Activated T-helper 1 cell treated with anti-CD3 and anti-CD28 coated beads, Interleukin-12 subunit alpha, Interleukin-12 subunit beta, Interleukin-2, Interleukin-4 antibody, amounts not matched to agents 30 ng/mL and 10 ng/mL and 1 ng/mL, durations not matched to agents 14 hours and 24 hours and 36 hours (primary cell): ENCODE measurements at places on chromosomes 5 and 9. TPM values are rescaled to one million over a fixed set of nuclear protein-coding genes. Genes with fewer than 3 reads are reported as not detected.

DNA sequence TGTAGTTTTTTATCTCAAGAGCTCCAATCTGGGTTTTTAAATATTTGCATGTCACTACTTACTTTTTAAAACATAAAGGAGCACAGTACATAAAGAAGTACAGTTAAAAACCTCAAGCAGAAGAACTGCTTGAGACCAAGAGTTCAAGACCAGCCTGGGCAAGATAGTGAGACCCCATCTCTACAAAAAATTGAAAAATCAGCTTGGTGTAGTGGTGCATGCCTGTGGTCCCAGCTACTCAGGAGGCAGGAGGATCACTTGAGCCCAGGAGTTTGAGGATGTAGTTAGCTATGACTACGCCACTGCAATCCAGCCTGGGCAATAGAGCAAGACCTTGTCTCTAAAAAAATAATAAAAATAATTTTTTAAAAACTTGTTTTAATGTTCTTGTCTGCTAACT, 972.7 kb upstream of the DMAC1 start:
- no peaks in the 10 kb centered on the region for H3K4me1 ChIP-seq
- DNase-seq = no peak
- no peaks in the 10 kb centered on the region for H3K27me3 ChIP-seq
- H3K4me3 ChIP-seq = no peak overlapping the region
- no peak overlapping the region for H3K27ac ChIP-seq

DNA sequence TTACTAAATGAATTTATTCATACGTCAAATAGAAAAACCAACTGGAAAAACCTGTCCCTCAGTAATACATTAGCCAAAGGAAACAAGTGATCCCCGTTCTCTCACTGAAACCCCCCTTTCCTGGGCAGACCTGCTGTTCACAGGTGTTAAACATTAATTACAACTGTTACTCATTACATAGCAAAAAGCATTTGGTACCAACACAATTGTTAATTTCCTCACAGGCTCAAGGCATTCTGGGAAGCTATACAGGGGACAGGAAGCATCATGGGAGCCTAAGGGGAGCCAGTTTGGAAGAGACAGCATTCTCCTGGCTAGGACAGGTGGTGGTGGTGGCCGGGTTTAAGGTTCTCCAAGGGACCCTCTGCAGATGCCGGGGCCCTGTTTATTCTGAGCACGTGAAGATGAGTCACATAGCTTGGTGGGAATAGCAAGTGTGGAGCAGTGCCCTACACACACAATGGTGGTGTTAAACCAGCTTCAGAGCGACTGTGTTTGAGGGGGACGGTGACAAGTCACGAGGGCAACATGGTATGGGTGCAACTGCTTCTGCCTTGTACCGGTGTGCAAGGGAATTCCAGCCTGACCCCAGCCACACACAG, 62.6 kb upstream of the SLC25A51 start:
- H3K27ac ChIP-seq = no peak overlapping the region
- peaks cover 16% of the 10 kb centered on the region for H3K4me1 ChIP-seq
- H3K4me3 ChIP-seq = no peak overlapping the region
- H3K36me3 ChIP-seq = no peaks in the 10 kb centered on the region
- DNase-seq = no peak

MORN5 gene
- total RNA-seq = not detected in 2 replicates

DOLK gene
- total RNA-seq = 17.7 and 18.1 TPM in 2 replicates

GRCh38 chr9:36031774-36032555, 4.7 kb upstream of the RECK start:
- H3K27me3 ChIP-seq = peaks cover 42% of the 10 kb centered on the region
- DNase-seq = no peak
- H3K4me3 ChIP-seq = no peak overlapping the region
- no peaks in the 10 kb centered on the region for H3K4me1 ChIP-seq
- H3K36me3 ChIP-seq = no peaks in the 10 kb centered on the region
- H3K27ac ChIP-seq = no peak overlapping the region

- H3K27ac ChIP-seq = no peak overlapping the region
- no peak for DNase-seq
- H3K36me3 ChIP-seq = peaks cover 3% of the 10 kb centered on the region
- no peak overlapping the region for H3K4me3 ChIP-seq
- peaks cover 33% of the 10 kb centered on the region for H3K4me1 ChIP-seq
Measured at GRCh38 chr5:154356020-154356655, 89.7 kb upstream of the SAP30L start.

PCDHB12 gene
- not detected in 2 replicates for total RNA-seq

GRCh38 chr5:96112703-96113102, 151.1 kb upstream of the ELL2 start:
- H3K4me3 ChIP-seq = no peak overlapping the region
- H3K27ac ChIP-seq = no peak overlapping the region
- DNase-seq = no peak
- no peaks in the 10 kb centered on the region for H3K36me3 ChIP-seq
- H3K27me3 ChIP-seq = no peaks in the 10 kb centered on the region
- peaks cover 42% of the 10 kb centered on the region for H3K4me1 ChIP-seq

- no peak overlapping the region for H3K4me3 ChIP-seq
- H3K4me1 ChIP-seq = no peaks in the 10 kb centered on the region
- H3K27me3 ChIP-seq = peaks cover 16% of the 10 kb centered on the region
- no peak overlapping the region for H3K27ac ChIP-seq
- no peak for DNase-seq
Measured at GRCh38 chr5:127400539-127400938, 109.9 kb downstream of the MEGF10 start.

- peaks cover 40% of the 10 kb centered on the region for H3K4me1 ChIP-seq
- no peaks in the 10 kb centered on the region for H3K27me3 ChIP-seq
- H3K4me3 ChIP-seq = peak overlapping the region; percentile 93
- peaks cover 21% of the 10 kb centered on the region for H3K36me3 ChIP-seq
- DNase-seq = no peak
- peak overlapping the region; percentile 67 for H3K27ac ChIP-seq
Measured at GRCh38 chr9:32550150-32550561, 2.0 kb upstream of the SMIM27 start.

DNA sequence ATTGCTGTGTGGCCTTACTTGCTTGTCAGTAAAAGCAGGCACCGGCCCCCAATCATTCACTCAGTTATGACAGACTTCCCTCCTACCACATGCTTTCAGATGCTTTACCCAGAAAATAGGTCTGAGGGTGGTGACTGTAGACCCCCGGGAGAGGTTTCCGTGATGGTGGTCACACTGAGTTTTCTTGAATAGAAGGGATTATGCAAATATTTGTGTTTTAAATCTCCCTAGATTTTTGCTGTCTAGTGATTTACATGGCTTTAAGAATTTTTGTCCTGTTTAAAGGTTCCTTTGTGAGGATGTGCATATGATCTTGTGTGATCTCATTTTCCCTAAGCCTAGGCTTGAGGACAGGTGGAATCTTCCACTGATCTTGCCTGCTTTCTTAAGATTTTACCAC, 281.7 kb downstream of the FANCC start:
- no peaks in the 10 kb centered on the region for H3K27me3 ChIP-seq
- H3K27ac ChIP-seq = no peak overlapping the region
- DNase-seq = no peak
- H3K4me1 ChIP-seq = peaks cover 10% of the 10 kb centered on the region

GRCh38 chr9:122122468-122122867, 29.4 kb upstream of the TTLL11 start:
- no peak overlapping the region for H3K4me3 ChIP-seq
- H3K4me1 ChIP-seq = peaks cover 5% of the 10 kb centered on the region
- no peaks in the 10 kb centered on the region for H3K36me3 ChIP-seq
- DNase-seq = no peak

FABP6 gene
- not detected in 2 replicates for total RNA-seq

DNA sequence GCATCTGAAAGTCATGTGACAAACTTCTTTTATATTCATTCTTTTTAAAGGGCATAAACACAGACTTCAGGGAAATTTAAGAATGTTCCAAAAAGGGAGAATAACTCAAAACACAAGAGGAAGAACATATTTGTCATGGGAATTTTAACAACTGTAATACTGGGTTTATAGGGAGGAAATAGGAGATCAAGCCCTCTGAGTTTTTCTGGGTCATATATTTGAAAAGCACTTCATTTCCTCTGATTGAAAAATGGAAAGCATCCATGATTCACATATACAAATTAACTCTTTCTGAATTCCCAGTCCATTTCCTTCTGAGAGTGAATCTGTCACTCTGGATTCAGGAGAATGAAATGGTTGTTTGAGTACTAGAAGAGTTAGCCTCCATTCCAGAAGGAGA, 26.8 kb downstream of the LURAP1L start:
- H3K4me3 ChIP-seq = no peak overlapping the region
- H3K4me1 ChIP-seq = no peaks in the 10 kb centered on the region
- H3K36me3 ChIP-seq = no peaks in the 10 kb centered on the region
- no peak overlapping the region for H3K27ac ChIP-seq
- no peak for DNase-seq
- H3K27me3 ChIP-seq = no peaks in the 10 kb centered on the region

FOXD4L5 gene
- total RNA-seq = 0.08 and 0.27 TPM in 2 replicates

DNA sequence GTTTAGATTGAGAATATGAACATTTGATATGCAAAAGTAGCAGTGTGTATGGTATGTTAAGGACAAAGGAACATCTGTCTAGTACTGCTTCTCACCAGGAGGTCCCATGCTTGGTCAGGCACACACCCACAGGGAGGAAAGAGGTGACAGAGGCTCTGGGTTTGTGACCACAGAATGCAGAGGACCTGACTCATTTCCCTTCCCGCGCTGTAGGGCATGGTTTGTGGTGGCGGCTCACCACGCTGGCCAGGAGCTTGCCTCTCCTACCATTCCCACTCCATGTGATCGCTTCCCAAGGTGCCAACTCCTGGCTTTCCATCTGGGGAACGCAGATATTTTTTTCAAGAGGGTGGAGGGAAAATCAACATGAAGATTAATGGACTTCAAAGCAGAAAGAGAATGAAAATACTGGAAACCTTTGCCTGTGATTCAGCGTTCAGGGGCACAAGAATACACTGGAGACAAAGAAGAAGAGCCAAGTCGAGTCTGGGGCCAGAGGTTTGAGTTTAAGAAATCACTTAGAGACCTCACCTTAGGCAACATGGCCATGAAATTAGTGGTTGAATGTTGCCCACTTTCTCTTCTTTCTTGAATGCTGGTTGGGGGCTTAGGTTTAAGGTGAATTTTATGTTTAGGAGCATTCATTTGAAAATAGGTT, 477.8 kb downstream of the CCDC171 start:
- DNase-seq = no peak
- no peaks in the 10 kb centered on the region for H3K36me3 ChIP-seq
- peaks cover 15% of the 10 kb centered on the region for H3K27me3 ChIP-seq
- peaks cover 16% of the 10 kb centered on the region for H3K4me1 ChIP-seq

PCDHGB2 gene
- total RNA-seq = 0.47 and 0.93 TPM in 2 replicates

- DNase-seq = no peak
- H3K4me1 ChIP-seq = no peaks in the 10 kb centered on the region
- H3K27ac ChIP-seq = no peak overlapping the region
- no peaks in the 10 kb centered on the region for H3K27me3 ChIP-seq
- no peak overlapping the region for H3K4me3 ChIP-seq
- no peaks in the 10 kb centered on the region for H3K36me3 ChIP-seq
Measured at GRCh38 chr9:130898552-130898852, 1.9 kb upstream of the QRFP start.

GRCh38 chr9:124290743-124291554, 33.2 kb downstream of the NEK6 start:
- peaks cover 13% of the 10 kb centered on the region for H3K27me3 ChIP-seq
- peaks cover 47% of the 10 kb centered on the region for H3K4me1 ChIP-seq
- no peak overlapping the region for H3K4me3 ChIP-seq
- H3K27ac ChIP-seq = peak overlapping the region; percentile 44
